Omental fat pad (tissue), 4 donors: ENCODE measurements at places on chromosomes 2 and 18.

GRCh38 chr2:48045613-48046012 is 139.3 kb upstream of the FBXO11 start:
- no peak for DNase-seq

DNA sequence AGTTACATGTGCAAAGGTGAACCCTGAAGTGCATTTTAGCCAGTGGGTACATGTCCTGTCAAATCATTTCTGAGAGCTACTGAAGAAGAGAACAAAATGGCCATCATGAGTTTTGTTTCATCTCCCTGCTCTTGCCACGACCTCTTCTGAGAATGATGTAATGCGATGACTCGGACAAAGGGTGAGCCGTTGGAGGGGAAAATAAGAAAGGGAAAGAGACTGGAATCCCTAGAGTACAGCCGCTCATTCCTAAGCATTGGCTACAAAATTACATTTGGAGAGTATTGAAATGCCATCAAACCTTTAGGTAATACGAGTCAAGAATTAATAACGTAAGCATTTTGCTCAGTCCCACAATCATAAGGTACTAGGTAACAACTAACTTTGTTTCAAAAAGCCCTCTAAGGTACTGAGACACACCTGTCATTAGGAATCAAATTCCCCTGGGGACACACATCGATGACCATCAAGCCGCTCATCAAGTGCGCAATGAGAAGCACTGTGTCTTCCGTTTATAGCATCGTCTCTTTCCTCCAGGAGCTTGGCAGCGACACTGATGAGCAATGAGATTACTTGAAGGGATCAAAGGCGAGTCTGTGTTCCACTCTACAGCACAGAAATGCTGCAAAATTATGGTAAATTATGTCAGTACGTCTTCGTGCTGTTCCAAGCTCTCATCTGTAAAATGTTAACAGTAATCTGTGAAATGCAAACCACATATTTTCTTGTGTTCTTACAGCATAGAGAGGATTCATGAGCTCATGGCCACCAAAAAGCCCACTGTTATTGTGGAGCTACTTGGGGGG is 97.3 kb upstream of the PIEZO2 start:
- DNase-seq, result no peak

DNA sequence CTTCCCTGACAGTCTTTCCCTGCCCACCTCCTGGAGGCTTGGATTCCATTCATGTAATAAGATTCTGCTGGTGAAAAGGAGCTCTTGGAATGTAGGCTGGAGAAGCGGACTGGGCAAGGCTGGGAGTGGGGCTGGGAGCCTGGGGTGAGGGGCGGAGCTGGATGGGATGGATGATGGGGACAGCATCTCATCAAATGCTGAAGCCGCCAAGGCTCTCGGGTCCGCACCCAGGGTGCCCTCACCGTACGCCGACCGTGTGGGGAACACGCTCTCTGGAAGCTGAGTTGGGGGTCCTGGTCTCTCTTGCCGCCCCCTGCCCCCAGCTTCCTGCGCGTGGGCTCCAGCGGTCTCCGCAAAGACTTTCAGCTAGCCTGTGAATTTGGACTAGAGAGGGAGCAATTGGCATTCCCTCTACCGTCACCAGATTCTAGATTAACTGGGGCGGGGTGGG is 9.1 kb downstream of the RAX start:
- no peak for DNase-seq

DNA sequence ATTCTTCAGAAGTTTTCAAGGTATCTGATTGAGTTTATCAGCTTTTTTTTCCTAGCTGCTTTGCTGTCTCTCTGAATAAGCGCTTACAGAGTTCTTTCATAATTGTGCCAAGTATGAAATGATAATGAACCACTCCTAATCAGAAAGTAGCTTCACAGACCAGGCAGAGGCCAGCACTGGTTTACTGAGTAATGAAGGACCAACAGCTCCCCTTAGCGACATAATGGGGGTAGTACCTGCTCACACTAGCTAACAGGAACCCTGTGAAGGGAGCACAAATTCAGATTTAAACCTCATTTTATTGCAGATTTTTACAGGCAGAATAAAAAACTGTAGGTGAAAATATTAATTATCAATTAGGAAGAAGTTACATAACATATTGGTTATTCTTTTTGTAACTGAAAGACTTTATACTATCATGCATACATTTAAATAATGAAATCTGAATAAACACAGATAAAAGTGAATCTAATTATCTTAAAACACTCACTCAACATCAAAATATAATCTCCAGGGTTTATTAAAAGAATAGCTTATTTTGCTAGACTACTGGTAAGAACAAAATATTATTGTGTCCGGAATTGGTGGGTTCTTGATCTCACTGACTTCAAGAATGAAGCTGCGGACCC is 53.7 kb upstream of the LRRC30 start:
- peak; percentile 39 for DNase-seq

GRCh38 chr18:36468161-36468560 is 170.6 kb downstream of the FHOD3 start:
- no peak for DNase-seq

DNA sequence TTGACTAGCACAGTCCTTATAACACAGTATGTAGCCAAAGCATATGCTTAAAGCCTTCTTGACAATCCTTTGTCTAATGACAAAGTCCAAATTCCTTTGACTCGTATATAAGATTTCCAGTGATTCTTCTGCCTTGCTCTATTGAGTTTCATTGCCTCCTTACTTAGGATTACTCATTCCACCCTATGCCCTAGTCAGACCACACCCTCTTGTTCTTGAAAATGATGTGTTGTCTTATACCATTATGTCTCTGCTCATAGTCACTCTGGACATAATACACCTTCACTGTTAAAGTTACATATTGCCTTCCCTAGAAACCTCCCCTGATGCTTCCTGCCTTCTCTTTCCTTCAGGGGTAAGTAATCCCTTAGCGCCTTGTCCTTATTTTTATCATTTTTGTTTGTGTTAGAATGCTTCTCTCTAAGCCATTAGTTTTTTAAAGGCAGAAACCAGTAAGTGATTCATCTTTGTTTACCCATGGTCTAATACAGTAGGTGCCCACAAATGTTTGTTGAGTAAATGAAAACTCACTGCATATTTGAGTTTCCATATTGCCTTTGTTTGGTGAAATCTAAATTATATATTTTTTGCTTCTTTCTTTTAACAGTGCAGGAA is 19.3 kb downstream of the GPD2 start:
- DNase-seq, result no peak

DNA sequence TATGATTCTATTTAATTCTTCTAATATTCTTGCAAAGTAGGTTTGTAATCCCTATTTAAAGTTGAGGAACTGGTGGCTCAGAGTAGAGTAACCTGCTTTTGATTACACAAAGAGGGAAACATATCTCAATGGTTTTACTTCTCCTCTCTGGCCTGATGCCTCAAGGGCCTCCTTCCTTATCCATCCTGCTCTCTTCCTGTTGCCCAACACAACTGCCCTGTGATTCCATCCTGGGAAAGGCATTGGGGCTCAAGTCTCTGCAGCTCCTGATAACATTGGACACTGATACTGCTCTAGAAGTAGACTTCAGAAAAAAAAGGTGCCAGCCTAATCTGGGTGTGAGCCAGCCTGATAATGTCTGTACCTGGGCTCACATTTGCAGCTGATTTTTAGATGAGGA is 75.8 kb downstream of the RDH14 start:
- no peak for DNase-seq

DNA sequence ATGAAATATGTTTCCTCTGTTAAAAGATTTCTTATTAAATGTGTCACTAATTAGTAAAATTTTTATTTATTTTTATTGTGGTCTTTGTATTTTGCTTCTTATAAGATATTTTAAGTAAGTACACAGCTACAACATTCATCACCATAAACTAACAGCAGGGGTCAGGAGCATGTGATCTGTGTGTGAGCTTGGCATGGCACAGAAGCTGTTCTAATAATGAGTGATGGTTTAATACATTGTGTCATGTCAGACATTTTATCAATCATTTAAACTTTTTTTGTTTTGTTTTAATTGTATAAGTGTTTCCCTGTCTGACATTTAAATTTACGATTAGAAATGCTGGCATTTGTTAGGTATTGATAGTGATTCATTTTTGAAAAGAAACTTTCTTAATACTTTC is 585.4 kb downstream of the DSC3 start:
- DNase-seq, result no peak

- no peak for DNase-seq
These were observed 300.8 kb upstream of the SOX11 start for GRCh38 chr2:5391362-5391761.

DNA sequence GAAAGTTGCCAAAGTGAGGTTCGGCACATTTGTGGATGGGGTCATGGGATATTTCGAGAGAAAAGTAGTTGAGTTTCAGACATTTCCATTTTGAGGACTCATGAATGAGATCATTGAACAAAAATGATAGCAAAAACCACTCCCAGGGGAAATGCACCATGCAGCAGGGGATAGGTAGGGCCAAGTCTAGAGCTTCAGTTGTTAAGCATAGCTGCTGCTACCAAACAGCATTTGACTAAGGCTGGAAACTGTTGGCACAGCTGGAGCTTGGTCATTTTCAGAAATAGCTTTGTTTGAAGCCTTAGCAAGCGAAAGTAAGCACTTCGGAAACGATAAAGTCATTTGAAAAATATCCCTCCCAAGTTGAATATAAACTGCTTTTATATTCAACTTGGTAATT is 431.8 kb downstream of the SOCS6 start:
- no peak for DNase-seq

DNA sequence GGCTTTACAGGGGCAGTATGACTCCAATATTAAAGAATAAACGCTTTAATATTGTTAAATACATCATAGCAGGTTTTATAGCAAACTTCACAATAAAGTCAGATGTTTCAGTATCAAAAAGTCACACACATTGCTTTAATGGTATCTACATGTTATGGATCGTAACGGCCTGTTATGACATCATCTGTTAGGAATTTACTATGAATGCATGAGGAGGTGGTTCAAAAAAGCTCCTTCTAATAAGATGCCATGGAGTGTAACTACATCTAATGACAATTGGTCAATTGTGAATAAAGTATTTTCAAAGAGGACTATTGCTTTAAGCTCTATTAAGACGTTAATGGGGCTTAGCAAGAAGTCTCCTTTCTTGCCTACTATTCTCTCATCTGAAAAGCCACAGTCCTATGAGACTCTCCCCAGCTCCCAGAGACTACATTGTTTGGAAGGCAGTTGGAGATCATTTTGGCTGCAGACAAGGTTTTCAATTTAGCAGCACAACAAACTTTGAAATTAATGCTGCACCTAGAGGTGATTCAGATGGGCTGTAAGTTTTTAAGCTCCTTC is 300.7 kb upstream of the MEIS1 start:
- no peak for DNase-seq

DNA sequence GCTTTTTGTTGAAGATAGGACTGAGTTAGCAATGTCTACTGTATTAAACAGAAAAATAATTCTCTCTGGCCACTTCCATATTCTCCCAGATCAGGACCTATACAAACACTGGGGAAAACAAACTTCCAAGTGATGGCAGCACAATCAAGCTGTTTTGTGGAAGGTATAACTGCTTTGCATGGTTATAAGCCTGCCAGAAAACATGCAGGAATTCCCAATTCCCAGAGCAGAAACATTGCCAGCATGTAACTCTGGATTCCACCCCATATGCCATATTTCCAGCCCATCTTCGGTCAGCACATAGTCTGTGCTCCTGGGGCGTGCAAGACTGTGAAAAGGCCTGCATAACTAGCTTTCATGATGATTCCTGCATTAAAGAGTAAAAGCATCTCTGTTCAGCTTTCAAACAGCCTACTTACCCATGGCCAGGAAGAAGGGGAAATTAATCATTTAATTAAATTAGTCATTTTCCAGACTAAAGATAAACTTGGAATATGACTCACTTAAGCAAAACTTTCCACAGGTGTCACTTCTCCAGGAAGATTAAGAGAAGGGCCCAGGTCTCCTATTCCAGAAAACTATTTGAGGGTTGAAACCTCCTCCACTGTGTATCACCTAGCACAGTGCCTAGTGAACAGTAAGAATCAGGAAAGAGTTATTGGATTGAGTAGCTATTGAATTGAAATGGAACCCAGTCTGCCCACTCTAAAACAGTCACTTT is 280.5 kb downstream of the NRXN1 start:
- no peak for DNase-seq

DNA sequence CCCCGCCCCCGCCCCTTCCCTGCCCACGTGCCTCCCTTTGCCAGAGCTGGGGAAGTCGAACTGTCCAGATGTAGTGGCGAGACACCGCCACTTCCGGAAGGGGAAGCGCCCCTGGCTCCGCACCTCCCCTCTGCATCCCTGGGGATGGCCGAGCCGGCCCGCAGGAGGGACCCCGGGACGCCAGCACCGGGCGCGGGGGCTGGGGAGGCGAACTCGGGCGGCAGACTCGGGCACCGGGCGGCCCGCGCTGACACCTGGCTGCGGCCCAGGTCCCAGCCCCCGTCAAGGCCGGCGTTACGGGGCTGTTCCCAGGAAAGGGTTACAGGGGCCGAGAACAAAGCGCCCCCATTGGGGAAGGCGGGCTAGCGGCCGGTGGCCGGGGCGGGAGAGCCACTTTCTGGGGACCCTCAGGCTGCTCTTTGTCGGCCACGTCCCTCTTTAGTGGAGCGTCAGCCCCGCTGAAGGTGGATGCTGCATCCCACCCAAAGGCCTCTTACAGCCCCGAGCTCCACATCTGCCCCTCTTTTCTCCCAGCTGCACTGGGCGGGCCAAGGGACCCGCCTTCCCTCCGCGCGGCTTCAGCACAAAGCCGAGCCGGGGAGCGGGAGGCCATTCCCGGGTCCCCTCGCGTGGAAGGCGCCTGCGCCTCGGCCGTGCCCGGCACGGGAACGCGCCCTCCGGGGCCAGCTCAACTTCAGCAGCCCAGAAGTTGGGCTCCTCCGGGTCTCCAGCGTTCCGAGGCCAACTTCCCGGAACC is 1.3 kb downstream of the SDC1 start:
- DNase-seq, result no peak

- DNase-seq, result no peak
These were observed 7.6 kb downstream of the GPR17 start for GRCh38 chr2:127653421-127654083.

DNA sequence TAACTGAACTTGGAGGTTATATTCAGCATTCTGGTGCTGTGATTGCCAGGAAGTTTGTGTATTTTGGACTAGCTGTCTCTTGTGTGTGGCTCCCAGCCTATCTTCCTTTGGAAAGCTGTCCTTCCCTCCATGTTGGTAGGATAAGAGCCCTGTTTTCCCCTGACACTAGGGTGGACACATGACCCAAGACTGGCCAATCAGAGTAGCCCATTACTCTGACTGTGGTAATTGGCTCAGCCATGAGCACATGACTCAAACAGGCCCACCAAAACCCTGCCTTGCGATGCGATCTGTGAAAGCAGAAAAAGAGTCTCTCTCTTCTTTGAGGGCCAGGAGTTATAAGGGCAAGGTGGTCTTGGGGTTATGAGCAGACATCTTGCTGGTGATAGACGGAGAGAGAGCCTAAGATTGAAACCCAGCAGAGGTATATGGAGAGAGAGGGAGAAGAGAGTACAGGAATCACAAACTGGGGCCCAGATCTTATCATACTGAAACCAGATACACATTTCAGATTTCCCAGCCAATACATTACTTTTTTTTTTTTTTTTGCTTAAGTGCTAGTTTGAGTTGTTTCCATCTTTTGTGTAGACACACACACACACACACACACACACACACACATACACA is 45.3 kb upstream of the SERPINE2 start:
- no peak for DNase-seq
